ENCODE measurements at places on chromosomes 11 and 22.

DNA sequence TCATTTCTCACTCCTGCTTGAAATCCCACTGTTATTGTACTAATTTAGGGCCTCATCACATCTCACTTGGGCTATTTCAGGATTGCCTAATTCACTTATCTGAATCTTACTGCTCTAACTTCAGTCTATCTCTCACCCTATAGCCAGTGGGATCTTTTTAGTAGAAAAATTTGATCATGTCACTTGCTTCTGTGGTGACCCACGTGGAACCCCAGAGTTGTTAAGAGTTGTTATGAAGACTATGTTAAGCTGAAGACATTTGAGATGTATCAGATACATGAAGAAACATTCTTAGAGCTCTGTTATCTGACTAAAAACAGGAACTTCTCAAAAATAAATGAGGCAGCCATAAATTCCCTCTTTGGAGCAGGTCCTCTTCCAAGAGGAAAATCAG is 1375.6 kb upstream of the TENM4 start:
- DNase-seq = no peak

DNA sequence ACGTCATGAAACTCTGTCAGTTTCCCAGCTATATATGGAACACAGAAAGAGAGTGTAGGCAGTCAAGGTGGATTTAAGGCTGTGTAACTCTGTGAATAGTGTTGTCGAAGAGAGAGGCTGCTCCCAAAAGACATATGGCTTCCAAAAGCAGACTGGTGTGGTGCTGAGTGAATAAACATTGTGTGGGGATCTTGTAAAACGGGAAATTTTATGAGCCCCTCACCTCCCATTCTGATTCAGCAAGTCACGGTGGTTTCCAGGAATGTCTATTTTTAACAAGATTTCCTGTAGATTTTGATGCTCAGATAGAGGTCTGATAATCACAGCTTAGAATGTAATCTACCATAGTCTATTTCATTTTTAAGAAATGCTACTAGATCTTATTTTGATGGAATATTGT is 67.9 kb downstream of the SESN3 start:
- no peak for DNase-seq

- no peak for DNase-seq
Measured at GRCh38 chr11:13338019-13338426, 60.4 kb downstream of the BMAL1 start.

GRCh38 chr11:71120471-71120896 is 131.9 kb downstream of the SHANK2 start:
- DNase-seq = peak; percentile 14

Data from NCI-H1105 treated with DMSO at 0.1 percent for 48 hours (cell line).